ENCODE measurements at places on chromosomes 6 and 20.

DNA sequence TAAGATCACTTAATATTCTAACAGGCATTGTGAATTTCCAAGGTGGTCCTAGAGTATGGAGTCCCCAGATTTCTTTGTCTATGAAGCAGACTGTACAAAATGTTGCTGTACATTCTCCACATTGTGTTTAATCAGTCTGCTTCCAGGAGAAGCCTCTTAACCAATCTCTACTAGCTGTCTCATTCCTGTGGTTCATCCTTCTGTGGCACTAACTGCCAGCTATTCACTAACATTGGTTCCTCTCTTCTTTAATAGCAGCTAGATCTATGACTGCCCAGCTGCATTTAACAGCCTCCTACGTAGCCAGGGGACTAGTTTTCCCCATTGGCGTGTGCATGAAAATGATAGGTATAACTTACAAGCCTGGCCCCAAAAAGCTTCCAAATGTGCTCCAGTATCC lies 395.4 kb downstream of the SAMD5 start:
- no peak for DNase-seq
- no peaks in the 10 kb centered on the region for H3K27me3 ChIP-seq
- no peaks in the 10 kb centered on the region for H3K36me3 ChIP-seq
- H3K4me1 ChIP-seq: peaks cover 1% of the 10 kb centered on the region
- H3K4me3 ChIP-seq: no peak overlapping the region

DNA sequence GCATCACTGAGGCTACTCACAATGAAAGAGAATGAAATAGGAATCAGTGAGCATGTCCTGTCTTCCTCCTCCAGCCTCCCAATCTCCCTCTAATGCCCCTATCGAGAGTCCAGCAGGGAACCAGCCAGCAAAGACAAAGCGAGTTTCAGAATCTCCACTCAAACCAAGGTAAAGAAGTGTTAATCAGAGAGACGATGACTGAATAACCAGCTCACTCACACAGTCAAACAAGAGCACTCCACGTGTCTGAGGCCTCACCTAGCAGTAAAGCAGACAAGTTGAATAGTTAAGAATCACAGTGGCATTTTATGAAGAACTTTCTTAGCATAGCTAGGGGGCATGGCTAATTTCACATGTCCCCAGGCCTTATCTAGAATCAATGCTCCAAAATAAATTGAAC lies 3.3 kb upstream of the TREM1 start:
- H3K36me3 ChIP-seq: no peaks in the 10 kb centered on the region
- no peak overlapping the region for H3K27ac ChIP-seq
- peaks cover 5% of the 10 kb centered on the region for H3K27me3 ChIP-seq

DNA sequence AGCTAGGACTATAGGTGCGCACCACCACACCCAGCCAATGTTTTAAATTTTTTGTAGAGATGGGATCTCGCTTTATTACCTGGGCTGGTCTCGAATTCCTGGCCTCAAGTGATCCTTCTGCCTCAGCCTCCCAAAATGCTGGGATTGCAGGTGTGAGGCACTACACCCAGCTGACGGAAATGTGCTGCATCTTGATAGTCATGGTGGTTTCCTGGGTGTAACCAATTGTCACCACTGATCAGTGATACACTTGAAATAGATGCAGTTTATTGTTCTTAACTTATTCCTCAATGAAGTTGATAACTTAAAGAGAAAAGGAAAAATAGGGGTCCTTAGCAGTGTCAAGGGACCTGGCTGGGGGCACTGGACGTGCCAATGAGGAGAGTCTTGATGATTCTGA lies 92.4 kb downstream of the PPP1R14C start:
- no peaks in the 10 kb centered on the region for H3K4me1 ChIP-seq
- no peaks in the 10 kb centered on the region for H3K36me3 ChIP-seq
- no peak for DNase-seq
- H3K4me3 ChIP-seq: no peak overlapping the region
- H3K27ac ChIP-seq: no peak overlapping the region
- no peaks in the 10 kb centered on the region for H3K27me3 ChIP-seq

GRCh38 chr20:10012464-10012863 lies 22.3 kb upstream of the ANKEF1 start:
- H3K27ac ChIP-seq: no peak overlapping the region
- H3K36me3 ChIP-seq: no peaks in the 10 kb centered on the region

- H3K4me1 ChIP-seq: peaks cover 3% of the 10 kb centered on the region
- DNase-seq: no peak
- no peak overlapping the region for H3K27ac ChIP-seq
- no peaks in the 10 kb centered on the region for H3K27me3 ChIP-seq
Measured at GRCh38 chr6:108581237-108581931, 20.7 kb downstream of the FOXO3 start.

DNA sequence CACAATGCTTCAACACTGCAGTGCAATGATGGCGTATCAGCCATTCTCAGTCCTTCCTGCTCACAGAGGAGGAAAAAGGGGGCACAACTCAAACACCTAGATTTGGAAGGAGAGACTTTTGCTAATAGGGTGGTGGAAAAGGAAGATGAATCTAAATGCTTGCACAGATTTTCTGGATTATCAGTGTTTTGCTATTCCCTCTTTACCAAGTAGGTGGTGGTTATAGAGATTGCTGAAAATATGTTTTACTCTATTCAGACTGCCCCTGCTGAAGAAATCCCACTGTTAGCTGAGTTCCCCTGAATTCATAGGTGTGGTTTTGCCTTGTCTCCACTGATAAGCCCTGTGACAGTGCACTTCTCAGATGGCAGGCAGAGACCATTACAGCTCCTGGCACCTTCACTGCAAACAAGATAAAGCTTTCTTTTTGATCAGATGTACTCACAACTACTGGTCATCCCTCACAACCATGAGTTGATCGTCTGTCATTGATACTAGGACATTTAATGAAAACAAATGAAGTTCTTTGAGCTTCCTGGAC lies 311.4 kb downstream of the KIF16B start:
- H3K27me3 ChIP-seq: no peaks in the 10 kb centered on the region
- no peak for DNase-seq
- H3K4me3 ChIP-seq: no peak overlapping the region
- no peaks in the 10 kb centered on the region for H3K4me1 ChIP-seq

DNA sequence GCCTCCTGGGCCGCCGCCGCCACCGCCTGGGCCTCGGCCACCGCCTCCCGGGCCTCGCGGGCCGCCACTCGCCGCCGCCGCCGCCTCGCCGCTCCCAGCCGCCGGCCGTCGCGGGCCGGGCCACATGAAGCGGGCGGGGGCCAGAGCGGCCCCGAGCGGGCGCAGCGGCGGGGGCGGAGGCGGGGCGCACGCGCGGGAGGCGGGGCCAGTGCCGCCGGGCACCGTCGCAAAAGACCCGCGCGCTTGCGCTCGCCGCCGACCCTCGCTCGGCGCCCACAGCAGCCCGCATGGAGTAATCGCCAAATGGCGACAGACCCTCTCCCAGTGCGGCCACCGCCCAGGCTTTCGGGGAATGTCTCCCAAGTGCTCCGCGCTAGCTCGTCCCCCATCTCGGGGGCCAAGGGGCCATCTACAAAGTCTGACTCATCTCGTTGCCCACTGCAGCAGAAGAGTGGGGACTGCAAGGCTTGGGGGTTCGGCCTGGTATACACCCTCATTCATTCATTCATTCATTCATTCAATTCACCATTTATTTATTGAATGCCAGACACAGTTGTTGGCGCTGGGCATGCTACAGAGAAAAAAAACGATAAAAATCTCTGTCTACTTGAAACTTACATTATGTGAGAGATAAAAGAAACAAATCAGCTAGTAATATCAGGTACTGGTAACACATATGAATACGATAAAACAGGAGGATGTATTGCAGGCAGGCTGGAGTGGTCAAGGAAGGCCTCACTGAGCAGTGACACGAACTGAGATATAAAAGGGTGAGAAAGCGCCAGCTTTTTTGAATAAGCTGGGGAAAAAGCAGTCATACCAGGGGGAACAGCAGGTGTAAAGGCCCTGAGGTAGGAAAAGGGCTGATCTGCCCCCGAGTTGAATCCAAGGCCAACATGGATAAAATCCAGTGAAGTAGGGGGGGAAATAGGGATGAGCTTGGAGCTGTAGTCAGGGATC lies at the start of gene B4GALT5:
Gene B4GALT5 (minus strand): TSS at position 126 of the 960 bp plus-strand sequence. CDS start 188 bp downstream, outside the sequence.
- no peaks in the 10 kb centered on the region for H3K27me3 ChIP-seq
- no peak within 1 kb of the TSS for H3K27ac ChIP-seq
- H3K36me3 ChIP-seq: no peaks in the 10 kb centered on the region
- DNase-seq: peak; percentile 88
- H3K4me3 ChIP-seq: peak within 1 kb of the TSS; percentile 81

GRCh38 chr20:37885593-37886503 lies 17.1 kb upstream of the VSTM2L start:
- H3K4me1 ChIP-seq: no peaks in the 10 kb centered on the region
- H3K36me3 ChIP-seq: no peaks in the 10 kb centered on the region
- H3K27ac ChIP-seq: no peak overlapping the region
- DNase-seq: no peak

All from iPS DF 6.9 (cell line).